ENCODE measurements at places on chromosomes 1 and 21. TPM values are rescaled to one million over a fixed set of nuclear protein-coding genes. Genes with fewer than 3 reads are reported as not detected.

EPHA2 gene
- 24.6 TPM for total RNA-seq

DNASE2B gene
- total RNA-seq = not detected

EDN2 gene
- not detected for total RNA-seq

DLGAP3 gene
- total RNA-seq = not detected

LIN9 gene
- total RNA-seq = 2.8 TPM

ADAM15 gene
- total RNA-seq = 49.1 TPM

FCGR1A gene
- total RNA-seq = not detected

SH2D5 gene
- total RNA-seq = 2.3 TPM

ILDR2 gene
- under 0.01 TPM for total RNA-seq

LRRC38 gene
- total RNA-seq = not detected

SLC9C2 gene
- not detected for total RNA-seq

GCSAML gene
- not detected for total RNA-seq

SPRR2G gene
- not detected for total RNA-seq
